ENCODE measurements at places on chromosomes 13 and 19.

DNA sequence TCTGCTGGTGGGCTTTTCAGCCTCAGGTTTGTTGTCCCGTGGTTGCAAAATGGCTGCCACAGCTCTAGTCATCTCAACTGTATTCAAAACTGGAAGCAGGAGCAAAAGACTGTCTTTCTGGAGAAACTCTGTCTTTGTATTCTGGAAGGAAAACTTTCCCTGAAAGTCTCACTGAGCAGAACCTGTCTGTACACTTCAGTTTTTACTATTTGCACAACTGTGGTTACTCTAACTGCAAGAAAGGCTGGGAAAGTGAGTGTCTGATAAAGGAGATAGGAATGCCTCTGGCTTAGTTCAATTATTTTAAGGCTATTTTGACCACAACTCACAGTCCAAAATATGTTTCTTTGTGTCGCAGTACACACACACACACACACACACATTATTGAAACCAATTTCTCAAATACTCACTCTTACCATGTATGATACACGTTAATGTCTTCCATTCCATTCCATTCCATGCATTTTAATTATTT lies 49.7 kb upstream of the EHD2 start:
- DNase-seq, result no peak

- no peak for DNase-seq
Measured at GRCh38 chr19:55855160-55855559, 18.8 kb downstream of the NLRP4 start.

- DNase-seq, result no peak
Measured at GRCh38 chr13:99967869-99968520, 3.6 kb downstream of the ZIC5 start.

DNA sequence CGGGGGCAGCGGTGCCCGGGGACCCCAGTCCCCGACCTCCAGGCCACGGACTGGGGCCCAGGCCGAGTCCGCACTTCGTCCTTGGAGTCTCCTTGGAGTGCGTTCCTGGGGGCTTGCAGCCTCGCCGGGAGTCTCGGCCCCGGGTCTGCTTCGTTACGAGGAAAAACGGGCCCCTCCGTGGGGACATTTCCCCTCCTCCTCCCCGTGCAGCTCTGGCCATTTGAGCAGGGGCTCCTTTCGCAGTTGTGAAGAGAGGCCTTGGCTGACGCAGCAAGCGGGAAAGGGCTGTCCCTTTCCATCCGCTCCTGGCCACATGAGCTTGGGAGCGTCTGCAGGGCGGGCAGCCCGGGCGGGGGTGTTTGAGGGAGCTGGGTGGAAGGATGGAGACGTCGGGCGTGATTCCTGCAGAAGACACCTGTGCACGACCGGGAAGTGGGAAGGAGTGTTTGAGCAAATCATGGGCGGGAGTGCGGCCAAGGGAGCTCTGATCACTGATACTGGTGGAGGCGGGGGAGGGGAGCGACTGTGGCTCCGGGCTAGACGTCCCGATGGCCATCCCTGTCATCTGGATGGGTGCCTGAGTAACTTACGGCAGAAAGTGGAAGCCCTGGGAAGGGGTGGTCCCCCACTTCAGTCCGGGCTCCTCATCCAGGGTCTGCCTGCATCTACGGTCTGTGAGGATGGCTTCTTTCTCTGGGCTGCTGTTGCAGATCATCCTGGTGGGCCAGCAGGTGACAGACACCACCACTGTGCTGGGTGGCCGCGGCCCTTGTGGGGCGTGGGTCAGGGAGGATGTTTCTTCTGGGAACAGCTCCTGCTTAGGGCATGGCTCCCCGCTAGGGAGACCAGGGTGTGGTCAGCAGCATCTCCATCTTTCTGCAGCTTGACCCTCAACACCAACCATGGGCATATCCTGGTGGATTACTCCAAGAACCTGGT lies 736 bp downstream of the GPI start:
- DNase-seq, result no peak

GRCh38 chr13:27034678-27035111 lies 136.9 kb downstream of the USP12 start:
- no peak for DNase-seq
